Small intestine (tissue), 16 donors: ENCODE measurements at places on chromosomes 4 and X. TPM values are rescaled to one million over a fixed set of nuclear protein-coding genes. Genes with fewer than 3 reads are reported as not detected.

The TMPRSS11B gene
- 0.12 TPM for polyA plus RNA-seq

The DCK gene
- polyA plus RNA-seq = 9.2 TPM

The RS1 gene
- not detected for polyA plus RNA-seq

The PCDH10 gene
- polyA plus RNA-seq = not detected
